ENCODE measurements at places on chromosomes 16 and 17. TPM values are rescaled to one million over a fixed set of nuclear protein-coding genes. Genes with fewer than 3 reads are reported as not detected.

DNA sequence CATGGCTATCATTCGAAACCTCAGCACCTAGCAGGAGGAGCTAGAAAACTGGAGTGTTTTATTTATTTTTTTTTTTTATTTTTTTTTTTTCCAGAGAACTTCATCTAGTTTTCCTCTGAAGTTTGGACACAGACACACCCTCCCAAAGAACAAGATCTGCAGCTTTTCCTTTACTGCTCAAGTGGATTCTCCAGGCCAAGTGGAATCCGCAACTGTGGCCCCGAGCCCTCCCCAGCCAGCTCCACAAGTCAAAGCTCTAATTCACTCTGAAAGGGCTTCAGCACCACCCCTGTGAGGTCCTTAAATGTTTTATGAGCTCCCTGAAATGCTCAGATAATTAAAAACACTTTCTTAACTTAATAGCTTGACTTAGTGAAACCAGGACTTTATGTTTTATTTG is 332.1 kb upstream of the DYNLRB2 start:
- DNase-seq = no peak

DNA sequence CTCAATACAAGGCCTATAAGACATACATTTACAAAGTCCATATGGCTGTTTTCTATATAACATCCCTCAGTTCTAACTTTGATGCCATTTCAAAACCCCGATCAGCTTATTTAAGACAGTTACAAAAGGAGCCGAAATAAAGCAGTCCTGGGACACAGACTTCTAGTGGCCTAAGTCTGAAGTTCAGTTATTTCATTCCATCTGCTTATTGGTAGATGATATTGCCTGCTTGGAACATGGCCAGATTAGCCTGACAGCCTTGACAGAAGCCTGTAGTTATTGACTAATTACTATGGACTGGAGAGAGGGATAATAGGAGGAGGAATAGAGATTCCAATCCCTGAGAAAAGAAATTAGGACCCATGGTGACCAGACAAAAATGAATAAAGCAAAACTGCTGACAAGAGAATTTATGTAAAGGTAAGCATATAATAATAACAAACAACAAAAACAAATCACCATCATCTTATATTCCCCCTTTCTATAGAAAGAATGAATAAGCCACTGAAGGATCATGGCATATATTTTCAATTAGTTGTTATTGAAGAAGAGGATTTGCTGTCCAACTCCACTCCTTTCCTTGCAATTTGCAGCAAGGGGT is 206.3 kb upstream of the TOM1L1 start:
- no peak for DNase-seq

DNA sequence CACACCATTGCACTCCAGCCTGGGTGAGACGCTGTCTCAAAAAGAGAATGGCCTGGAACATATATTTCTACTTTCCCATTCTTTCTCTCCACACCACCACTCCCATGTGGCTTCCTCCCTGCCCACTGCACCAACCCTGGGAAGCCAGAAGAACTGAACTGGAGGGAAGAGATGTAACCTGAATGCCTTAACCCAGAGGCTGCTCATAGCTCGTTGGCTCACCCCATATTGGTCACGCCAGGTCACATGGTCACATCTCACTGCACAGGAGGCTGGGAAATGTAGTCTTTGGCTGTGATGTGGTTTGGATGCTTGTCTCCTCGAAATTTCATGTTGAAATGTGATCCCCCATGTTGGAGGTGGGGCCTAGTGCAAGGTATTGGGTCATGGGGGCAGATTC is 5.9 kb upstream of the DNAH17 start:
- DNase-seq = no peak

DNA sequence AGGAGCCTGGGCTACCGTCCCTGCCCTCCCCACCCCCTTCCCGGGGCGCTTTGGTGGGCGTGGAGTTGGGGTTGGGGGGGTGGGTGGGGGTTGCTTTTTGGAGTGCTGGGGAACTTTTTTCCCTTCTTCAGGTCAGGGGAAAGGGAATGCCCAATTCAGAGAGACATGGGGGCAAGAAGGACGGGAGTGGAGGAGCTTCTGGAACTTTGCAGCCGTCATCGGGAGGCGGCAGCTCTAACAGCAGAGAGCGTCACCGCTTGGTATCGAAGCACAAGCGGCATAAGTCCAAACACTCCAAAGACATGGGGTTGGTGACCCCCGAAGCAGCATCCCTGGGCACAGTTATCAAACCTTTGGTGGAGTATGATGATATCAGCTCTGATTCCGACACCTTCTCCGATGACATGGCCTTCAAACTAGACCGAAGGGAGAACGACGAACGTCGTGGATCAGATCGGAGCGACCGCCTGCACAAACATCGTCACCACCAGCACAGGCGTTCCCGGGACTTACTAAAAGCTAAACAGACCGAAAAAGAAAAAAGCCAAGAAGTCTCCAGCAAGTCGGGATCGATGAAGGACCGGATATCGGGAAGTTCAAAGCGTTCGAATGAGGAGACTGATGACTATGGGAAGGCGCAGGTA is 762 bp downstream of the CDK12 start:
- no peak for DNase-seq

DNA sequence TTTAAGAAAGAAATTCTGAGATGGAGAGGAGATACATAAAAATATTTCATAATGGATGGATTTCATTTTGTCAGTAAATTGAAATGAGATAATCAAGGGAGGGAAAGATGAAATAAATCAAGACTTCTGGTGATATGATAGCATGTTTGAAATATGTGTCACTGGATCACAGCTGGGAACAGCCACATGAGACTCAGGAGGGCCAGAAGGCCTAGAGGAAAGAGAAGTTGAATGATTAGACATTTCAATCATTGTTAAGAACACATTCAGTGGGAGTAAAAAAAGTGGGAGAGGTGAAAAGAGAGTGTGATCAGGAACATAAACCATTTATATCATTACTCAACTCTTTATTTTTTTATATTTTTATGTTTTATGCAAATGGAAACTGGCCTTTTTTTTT is 933.4 kb downstream of the KCNJ2 start:
- DNase-seq = no peak

DNA sequence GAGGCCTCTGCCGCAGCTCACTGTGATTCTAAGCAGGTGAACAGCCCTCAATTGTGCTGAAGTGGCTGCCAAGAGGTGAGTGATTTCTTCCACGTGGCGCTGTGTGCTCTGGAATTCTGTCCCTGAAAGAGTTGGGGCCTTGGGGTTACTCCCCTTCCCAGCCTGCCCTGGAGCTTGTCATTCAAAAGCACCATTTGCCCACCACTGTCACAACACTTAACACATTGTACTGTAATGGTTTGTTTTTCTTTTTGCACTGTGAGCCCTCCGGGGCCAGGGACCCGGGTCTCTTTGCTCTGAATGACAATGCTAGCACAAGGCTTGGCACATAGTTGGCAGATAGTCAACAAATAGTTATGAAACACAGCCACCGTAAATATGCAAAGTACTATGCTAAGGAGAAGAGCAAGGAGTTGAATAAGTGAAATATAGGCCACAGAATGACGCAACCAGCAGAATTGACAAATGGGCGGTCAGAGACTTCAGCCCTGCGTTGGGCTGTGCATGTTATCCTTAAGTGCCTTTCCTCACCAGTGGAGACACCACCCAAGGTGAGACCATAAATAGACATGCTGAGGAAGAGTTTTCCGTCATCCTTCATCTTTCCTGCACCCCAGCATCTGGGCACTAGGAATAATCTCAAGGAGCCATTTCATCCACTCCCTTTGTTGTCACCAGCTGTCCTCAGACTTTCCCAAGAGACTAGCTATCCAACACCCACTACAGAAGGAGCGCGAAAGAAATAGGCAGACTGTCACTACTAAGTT is 112.0 kb upstream of the DNAH9 start:
- no peak for DNase-seq

GRCh38 chr16:24203675-24204074 is 52.5 kb upstream of the CACNG3 start:
- no peak for DNase-seq

GRCh38 chr16:89006036-89006752 is 29.2 kb upstream of the CBFA2T3 start:
- peak; percentile 36 for DNase-seq

- no peak for DNase-seq
Measured at GRCh38 chr17:29612404-29613280, 10.1 kb downstream of the CORO6 start.

GRCh38 chr16:12318661-12319427 is 342.3 kb downstream of the SNX29 start:
- DNase-seq = no peak

- no peak for DNase-seq
Measured at GRCh38 chr16:57069635-57070370, 22.6 kb upstream of the CPNE2 start.

DNA sequence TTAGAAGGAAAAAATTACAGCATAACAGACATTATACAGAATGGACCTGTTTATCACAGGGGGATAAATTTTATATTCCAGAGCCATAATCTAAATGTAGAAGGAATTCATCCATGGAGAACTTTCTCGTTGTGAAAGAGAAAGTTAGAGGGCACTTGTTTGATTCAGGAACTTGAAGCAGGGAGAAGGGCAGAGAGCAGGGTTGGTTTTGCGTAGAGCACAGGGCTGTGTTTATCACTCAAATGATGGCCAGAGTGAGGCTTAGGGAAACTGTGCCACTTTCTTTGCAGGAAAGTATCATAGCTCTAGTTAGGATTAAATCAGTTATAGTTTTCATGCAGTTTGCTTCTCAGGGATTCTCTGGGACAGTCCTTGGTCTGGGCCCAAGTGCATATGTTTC is 29.1 kb upstream of the MED13 start:
- no peak for DNase-seq

DNA sequence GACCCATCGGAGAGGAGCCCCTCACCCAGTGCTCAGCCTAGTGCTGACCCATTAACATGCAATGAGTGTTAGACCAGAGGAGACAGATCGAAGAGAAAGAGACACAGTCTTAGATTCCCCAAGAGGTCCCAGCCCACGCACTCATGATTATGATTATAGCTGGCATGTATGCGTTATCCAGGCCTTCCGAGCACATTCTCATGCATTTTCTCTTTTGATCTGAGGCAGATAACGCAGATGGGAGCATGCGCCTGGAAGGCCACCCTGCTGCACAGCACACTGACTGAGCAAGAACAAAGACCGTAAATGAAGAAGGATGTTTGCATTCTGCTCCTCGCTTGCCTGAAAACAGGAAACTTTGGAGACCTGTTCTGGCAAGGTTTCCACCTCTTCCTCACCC is 232.7 kb downstream of the SOX9 start:
- DNase-seq = no peak

Gene TBC1D3H
- not detected for total RNA-seq

Gene CRYBA1
- not detected for total RNA-seq

Gene ADCY7
- 12.4 TPM for total RNA-seq

Gene ALOX15
- total RNA-seq = 1.7 TPM

Gene GSE1
- total RNA-seq = 122 TPM

Gene MRC2
- 20.3 TPM for total RNA-seq

Gene TP53TG3E
- total RNA-seq = not detected

Gene TMEM235
- not detected for total RNA-seq

Gene TEX14
- not detected for total RNA-seq

Gene TBC1D3K
- total RNA-seq = not detected

Gene ZG16
- total RNA-seq = 196 TPM

Gene TSPAN10
- total RNA-seq = 0.41 TPM
